ENCODE measurements at places on chromosomes 4 and X.

GRCh38 chr4:3304831-3305609 lies 12.2 kb downstream of the RGS12 start:
- DNase-seq: no peak

DNA sequence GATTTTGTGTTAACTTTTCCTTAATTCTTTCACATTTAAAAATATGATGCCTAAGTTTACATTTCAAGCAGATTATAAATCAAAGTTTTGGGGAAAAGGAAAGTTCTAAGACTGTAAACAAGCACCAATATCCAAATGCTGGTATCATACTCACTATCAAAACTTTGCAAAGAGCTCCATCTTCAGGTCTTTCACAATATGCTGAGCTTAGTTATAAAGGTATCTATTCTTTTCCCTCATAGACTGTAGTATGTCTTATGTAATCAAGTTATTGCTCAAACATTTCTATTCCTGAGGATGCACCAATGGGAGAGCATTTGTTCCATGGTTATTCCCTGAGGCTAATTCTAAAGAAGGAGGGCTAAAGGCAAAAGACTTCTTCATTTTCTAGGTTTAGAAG lies 207.9 kb upstream of the FAM241A start:
- DNase-seq: peak; percentile 38

DNA sequence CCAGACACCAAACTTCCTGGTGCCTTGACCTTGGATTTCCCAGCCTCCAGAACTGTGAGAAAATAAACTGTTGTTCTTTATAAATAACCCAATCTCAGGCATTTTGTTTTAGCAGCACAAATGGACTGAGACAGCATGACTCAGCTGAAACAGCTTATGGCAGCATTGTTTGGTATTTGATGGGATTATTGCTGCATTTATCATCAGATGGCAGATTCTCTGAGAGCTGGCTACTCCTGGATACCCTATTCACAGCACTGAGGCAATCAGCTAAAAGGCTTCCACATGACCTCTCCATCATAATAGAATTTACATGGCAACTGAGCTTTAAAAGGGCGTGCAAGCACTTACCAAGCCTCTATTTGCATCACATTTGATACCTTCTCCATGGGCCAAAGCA lies 623.1 kb upstream of the CPEB2 start:
- no peak for DNase-seq

GRCh38 chrX:1178580-1179057 lies 33.8 kb downstream of the CRLF2 start:
- peak; percentile 79 for DNase-seq

DNA sequence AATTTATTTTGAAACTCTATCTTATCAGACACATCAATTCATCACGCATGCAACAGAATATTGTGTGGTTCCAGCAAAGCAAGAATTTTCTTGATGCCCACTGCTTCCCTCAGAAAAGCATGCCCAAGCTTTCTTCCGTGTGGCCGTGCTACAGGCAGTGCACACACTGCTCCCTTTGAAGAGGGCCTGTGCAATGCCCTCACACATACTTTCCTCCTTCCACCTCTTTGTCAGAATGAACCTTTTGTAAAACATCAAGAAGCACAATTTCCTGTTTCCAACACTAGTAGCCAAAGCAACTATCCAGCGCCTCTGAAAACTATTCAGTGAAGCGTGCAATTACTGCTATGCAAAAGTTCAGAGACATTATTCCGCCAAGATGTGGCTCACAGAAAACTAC lies 201.7 kb downstream of the NLGN4X start:
- DNase-seq: no peak

DNA sequence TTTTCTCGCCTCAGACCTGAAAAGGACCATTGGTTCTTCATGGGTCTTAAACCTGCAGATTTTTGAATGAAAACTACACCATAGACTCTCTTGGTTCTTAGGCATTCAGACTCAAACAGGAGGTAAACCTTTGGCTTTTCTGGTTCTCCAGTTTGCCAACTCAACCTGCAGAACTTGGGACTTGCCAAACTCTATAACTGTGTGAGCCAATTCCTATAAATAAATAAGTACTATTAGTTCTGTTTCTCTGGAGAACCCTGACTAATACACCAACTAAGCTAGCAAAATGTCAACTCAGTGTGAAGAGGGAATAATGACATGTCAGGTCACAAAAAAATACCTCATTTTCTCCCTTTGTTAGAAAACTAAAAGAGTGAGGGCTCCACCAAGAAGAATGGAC lies 374.6 kb downstream of the RAB28 start:
- DNase-seq: no peak

DNA sequence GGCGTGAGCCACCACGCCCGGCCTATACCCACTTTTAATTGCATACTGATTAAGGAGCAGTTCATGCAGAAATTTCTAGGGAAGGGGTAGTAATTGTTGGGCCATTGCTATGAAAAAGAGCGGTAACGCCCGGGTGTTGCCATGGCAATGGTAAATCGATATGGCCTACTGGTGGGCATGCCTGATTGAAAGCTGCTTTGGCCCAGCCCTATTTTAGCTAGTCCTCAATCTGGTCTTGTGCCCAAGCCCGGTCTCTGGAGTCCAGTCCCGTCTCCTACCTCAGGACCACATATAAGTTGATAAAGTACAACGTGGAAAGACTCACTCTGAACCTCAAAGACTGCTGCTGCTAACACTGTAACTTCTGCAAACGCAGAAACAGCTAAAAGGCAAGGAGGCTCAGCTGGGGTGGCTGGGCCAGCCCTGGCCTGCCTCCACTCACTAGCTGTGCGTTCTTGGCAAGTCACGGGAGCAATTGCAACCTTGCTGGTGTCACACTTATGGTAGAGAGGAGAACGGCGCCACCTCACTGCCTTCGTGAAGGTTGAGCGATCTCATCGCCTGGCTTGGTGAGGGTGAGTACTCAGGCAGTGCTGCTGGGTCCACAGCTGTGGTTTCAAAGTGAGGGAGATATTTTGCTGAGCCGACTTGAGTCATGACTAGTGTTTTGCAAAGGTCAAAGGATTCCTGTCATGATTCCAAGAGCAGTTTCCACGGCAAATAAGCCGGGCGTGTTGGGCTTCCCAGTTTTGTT lies 57.0 kb upstream of the GRPEL1 start:
- DNase-seq: peak; percentile 52

DNA sequence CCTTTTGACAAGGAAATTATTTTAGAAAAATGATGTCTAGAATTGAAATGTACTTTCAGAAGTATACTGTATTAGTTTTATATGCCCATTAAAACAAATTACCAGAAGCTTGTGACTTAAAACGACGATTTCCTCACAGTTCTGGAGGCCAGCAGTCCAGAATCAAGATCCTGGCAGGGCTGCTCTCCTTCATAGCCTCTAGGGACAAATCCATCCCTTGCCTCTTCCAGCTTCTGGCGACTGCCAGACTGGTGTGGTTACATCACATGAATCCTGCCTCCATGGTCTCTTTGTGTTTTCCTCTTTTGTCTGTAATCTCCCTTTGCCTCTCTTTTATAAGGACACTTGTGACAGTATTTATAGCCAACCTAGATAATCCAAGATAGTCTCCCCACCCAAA lies 97.1 kb downstream of the IQCM start:
- DNase-seq: no peak

GRCh38 chr4:39626261-39626660 lies 12.4 kb downstream of the SMIM14 start:
- DNase-seq: no peak

GRCh38 chrX:70452143-70452733 lies 7.6 kb downstream of the DLG3 start:
- no peak for DNase-seq

DNA sequence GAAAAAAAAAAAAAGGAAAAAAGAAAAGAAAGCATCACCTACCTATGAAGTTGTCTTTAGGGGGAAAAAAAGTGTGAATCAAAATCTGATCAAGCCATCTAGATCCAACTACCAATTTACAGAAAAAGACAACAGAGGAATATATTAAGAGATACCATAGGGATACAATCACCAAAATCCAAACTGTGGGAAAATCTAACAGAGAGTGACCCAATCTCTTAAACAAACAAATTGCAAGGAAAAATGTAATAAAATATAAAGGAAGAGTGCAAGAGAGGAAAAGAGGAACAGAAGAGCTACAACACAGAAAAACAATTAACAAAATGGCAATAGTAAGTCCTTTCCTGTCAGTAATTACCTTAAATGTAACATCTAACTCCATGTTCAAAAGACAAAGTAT lies 19.0 kb downstream of the THOC2 start:
- no peak for DNase-seq

- no peak for DNase-seq
Measured at GRCh38 chrX:9835585-9836210, 49.5 kb downstream of the SHROOM2 start.

- DNase-seq: no peak
Measured at GRCh38 chr4:121943941-121944340, 7.9 kb downstream of the TRPC3 start.

DNA sequence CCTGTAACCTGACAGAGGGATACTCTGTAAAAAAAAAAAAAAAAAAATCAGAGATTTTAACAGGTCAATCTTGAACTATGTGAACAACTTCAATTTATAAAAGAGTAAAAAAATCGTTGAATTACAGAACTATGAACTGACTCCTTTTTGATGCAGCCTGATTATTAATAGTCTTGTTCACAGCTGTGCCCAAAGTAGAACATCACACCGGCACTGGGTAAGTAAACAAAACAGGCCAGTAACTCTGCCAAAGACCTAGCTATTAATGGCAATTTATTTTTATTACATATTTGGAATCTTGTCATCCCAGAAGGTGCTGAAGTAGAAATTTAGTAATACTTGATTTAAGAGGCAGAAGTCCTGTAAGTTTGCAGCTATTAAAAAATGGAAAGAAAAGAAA lies 31.4 kb downstream of the CPE start:
- DNase-seq: no peak

DNA sequence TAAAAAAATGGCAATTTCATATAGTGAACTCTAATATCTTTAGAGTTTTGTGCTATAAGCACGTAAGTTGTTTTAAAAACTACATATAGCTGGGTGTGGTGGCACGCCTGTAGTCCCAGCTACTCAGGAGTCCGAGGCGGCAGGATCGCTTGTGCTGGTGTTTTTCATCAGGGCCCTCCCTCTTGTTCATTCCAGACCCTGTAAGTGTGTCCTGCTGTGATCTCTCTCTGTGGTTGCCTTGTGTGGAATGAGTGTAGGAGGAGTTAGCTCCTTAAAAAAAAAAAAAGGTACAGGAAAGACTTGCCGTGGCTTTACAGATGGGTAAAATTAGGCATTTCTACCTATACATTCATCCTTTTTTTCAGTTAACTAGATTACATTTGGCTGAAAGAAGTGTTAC lies 35.4 kb downstream of the RBBP7 start:
- DNase-seq: no peak

DNA sequence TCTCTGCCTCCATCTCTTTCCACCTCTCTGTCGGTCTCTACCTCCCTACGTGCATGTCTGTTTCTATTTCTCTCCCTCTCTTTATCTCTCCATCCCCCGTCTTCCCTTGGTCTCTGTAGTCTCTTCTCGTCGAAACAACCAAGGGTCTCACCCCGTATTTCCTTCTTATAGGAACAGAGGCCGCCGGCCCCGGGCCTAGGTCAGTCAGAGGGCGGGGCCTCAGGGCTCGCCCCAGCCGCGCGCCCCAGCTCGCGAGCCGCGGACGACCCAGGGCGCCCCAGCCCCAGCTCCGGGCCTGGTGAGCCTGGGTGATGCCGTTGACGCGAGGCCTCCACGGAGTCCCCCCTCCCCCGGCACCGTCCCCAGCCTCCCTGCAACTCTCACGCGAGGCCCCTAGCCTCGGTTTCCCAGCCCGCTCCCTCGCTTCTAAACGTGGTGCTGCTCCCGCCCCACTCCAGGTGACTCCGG lies 6.6 kb downstream of the TIMM17B start:
- DNase-seq: no peak

DNA sequence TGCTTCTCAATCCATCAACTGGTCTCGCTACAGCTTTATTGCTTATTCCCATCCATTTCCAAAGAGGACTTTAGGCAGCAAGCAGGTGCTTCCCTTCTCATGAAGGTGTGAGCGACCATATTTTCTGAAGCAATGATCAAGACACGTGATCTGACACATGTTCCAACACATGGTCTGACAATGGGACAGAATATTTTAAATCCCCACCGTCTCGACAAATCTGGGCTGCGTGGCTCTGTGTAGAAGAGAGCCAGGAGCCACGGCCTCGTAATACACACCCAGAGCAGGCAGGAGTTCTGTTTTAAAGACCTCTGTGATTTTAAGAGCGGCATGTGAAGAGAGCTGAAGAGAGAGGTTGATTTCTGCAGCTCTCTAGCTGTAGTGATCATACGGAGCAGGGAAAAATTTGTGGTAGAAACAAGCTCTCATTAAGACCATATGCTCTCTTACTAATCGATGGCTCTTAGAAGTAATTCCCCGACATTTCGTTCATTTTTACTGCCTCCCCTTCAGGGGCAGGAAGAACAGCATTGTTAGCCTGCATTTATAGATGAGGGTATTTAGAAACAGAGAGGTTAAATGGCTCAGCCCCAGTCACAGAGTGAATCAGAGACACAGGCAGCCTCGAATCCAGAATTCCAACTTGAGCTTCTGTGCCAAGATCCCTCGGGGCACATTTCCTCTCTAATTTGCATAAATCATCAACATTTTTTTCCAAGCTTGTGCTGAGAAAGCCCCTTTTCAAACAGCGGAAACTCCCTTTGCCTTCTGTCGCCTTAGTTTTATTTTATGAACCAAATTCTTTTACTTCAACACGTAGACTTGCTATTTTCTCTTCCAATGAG lies 91.0 kb upstream of the BCOR start:
- DNase-seq: no peak

GRCh38 chr4:751676-752075 lies 46.0 kb downstream of the PCGF3 start:
- no peak for DNase-seq

- no peak for DNase-seq
Measured at GRCh38 chr4:72205298-72205697, 173.5 kb downstream of the NPFFR2 start.

DNA sequence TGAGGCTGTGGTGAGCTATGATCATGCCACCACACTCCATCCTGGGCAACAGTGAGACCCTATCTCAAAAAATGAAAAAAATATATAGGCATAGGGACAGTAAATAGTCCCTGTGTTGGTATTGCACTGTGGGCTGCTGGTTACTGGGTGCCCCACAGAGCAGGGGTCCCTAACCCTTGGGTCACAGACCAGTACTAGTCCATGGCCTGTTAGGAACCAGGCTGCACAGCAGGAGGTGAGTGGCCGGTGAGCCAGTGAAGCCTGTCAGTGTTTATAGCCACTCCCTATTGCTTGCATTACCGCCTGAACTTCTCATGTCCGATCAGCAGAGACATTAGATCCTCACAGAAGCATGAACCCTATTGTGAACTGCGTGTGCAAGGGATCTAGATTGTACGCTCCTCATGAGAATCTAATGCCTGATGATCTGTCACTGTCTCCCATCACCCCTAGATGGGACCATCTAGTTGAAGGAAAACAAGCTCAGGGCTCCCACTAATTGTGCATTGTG lies 106.5 kb downstream of the TNIP2 start:
- no peak for DNase-seq

DNA sequence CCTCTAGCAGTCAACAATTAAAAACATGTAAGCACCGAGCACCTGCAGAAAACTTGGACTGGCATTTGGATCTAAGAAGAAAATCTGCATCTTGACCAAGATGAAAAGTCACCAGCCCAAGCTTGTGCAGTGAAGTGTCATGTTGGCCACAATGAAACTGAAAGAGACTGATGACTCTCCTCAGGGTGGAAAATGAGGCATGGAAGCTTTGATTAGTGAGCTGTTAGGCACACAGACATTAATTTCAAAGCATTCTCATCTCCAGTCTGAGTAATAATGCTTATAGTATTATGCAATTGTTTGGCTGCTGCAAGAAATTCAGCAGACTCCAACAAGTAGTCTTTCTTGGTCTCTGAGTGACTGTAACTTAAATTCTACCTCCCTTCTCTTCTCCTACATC lies 150.1 kb downstream of the AR start:
- no peak for DNase-seq

Data from fibroblast of skin of left quadriceps (primary cell).